Activated CD4-positive, alpha-beta memory T cell treated with anti-CD3 and anti-CD28 coated beads, Interleukin-2, amount 10 ng/mL, durations not matched to agents 7 days and 5 days (primary cell): ENCODE measurements at places on chromosomes 6 and 20. TPM values are rescaled to one million over a fixed set of nuclear protein-coding genes. Genes with fewer than 3 reads are reported as not detected.

The SPDEF gene
- total RNA-seq, result not detected

- no peak for DNase-seq
Measured at GRCh38 chr20:23643659-23644058, 5.9 kb upstream of the CST3 start.

The BPIFB6 gene
- not detected for total RNA-seq

GRCh38 chr6:137688230-137688971 is 178.7 kb upstream of the TNFAIP3 start:
- no peak for DNase-seq

DNA sequence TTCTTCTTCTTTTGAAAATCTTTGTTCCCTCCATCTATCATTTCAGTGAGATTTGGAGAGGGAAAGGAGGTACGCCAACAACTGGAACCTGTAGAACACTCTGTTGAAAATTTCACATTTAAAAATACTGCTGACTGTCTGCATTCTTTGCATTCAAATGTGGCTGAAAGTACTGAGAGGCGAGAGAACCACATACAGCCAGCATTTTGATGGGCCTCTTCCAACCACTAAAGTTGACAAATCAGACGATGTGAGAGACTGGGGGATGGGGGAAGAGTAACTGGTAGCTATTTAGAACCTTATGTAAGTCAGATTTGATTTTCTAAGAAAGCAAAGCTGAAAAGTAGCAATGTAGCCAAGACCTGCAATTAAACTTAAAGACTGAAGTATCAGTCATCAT is 77.5 kb downstream of the FKBP5 start:
- peak; percentile 39 for DNase-seq

GRCh38 chr20:8583566-8584043 is 451.5 kb downstream of the PLCB1 start:
- no peak for DNase-seq

DNA sequence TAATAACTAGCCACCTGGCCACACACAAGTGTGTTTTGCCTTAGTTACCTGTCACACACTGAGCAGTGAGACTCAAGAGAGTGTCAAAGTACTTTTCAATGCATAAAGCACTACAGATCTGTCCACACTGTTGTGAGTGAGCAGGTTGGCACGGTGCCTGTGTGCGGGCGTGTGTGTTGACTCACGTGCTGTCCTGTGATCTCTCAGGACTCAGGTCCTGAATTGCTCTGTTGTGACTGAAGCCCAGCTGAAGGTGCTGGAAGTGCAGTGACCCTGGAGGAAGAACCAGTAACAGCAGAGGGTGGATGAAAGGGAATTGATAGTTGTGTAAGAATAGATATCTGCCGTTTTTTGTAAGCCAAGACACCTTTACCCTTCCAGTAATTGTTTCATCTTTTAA is 18.3 kb downstream of the SLC16A10 start:
- DNase-seq, result no peak

DNA sequence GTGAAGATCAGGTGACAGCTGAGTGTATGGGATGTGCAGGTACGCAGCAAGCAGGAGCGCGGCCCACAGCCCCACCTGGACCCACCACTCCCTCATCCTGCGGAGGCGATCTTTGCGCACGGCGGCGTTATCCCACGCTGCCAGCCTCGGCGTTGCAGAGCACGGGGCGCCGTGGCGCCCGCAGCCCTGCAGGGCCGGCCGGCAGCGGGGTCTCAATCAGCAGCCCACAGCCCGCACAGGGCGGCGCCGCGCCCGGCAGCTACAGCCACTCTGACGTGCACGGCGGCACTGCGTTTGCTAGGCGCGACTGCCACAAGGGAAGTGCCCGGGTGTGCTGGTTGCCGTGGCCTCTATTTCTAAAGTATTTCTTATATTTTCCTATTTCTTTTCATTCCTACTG is 46.9 kb downstream of the LAMA2 start:
- DNase-seq, result no peak

DNA sequence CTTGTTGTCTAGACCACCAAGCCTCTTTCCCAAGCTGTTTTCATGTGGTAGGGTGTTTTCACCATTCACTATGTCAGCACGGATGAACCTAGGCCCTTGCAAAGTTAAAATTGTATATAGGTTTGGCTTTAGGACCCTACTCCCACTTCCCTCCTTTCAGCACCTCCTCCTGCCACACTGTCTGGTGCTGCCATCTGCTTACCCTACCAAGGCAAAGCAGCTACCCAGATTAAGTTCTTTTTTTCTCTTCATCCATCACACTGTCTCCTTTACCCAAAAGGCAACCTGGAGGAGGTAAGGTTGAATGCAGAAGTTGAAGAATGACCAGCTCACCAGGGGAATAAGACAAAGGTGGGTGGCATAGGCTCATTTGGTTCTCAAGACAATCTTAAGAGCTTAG is 184.0 kb downstream of the CDC5L start:
- DNase-seq, result no peak

DNA sequence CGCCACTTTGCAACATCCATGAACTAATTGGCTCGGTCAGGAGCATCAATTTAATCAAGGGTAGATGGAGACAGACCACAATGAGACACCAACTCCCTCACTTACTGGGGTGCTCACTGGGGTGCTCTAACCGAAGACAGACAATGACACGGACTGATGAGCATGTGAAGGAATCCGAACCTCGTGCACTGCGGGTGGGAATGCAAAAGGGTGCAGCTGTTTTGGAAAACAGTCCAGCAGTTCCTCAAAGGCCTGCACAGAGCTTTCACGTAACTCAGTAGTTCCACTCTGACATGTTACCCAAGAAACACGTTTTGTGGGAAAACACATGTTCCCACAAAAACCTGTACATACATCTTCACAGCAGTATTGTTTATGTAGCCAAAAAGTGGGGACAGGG is 26.8 kb downstream of the ANKRD60 start:
- DNase-seq, result no peak

- DNase-seq, result no peak
Measured at GRCh38 chr20:5390720-5391119, 74.0 kb upstream of the PROKR2 start.

The CD24 gene
- total RNA-seq, result 0.40 TPM

- peak; percentile 72 for DNase-seq
Measured at GRCh38 chr6:45801471-45802289, 214.0 kb downstream of the CLIC5 start.

DNA sequence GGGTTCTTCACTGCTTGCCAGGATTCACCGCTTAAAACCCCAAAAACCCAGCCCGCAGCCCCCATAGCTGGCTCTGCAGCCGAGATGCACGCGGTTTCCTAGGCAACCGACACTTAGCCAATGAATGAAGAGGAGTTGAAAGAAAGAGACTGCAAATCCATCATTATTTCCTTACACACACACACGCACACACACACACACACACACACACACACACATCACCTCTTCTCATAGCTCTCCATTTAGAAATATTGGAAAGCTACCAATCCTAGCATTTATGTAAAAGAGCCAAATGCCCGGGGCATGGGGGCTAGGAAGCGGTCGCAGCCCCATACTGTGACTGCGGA is 3.4 kb upstream of the TUBB2B start:
- DNase-seq, result no peak

GRCh38 chr6:111805511-111806164 is 67.6 kb downstream of the FYN start:
- peak; percentile 50 for DNase-seq

DNA sequence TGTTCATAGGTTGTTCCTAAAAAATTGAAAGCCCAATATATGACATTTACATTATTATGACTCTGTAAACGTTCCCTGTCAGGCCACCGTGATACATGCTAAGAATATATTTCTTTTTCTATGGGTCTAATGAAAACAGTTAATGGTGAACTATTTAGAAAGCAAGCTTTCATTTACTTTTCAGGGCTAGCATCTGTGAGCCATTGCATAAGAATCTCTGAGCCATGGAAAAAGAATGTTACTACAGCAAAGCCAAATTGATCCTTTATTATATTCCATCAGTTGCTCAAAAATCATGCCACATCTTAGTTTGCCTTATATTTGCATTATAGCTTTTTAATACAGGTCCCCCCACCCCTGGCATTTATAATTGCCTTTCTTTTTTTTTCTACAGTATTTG is 275.5 kb downstream of the ZFAND3 start:
- DNase-seq, result no peak
